T-helper 2 cell treated with Interferon-gamma antibody and Interleukin-4, amounts not matched to agents 5 μg/mL and 100 μg/mL, for 36 hours (primary cell): ENCODE measurements at places on chromosomes 16 and 17.

DNA sequence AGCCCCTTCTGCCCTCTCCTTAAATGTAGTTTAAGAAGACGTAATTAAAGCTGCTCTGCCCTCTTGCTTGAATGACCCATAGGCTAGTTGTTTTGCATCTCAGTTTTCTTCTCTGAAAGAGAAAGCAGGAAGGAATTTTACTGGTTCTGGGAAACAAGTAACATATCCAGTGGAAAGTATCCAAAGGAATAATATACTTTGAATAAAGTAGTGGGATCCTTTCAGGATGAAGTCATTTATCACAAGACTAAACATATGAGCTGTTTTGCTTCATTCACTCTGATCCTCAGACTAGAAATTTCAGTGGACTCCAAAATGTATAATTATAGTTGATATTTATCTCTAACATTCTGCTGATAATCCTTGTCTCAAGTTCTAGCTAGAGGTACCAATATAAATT lies 1297.6 kb upstream of the GOT2 start:
- no peak overlapping the region for H3K4me3 ChIP-seq
- H3K4me1 ChIP-seq, result no peaks in the 10 kb centered on the region
- no peaks in the 10 kb centered on the region for H3K36me3 ChIP-seq
- no peaks in the 10 kb centered on the region for H3K27me3 ChIP-seq
- DNase-seq, result no peak
- no peak overlapping the region for H3K27ac ChIP-seq

DNA sequence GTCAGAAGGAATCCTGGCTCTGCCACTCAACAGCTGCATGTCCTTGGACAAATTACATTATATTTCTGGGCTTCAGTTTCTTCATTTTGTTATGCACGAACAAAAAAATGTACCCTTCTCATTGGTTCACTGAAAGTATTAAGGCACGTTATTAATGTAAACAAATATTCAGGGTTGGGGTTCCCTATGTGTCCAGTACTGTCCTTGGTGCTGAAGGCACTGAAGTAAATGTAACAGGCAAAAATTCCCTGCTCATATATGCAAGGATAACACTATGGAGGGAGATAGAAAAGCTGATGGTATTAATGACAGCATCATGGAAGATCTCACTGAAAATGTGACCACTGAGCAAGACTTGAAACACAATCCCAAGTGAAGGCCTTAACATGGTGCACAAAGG lies 386.6 kb downstream of the XYLT1 start:
- peaks cover 4% of the 10 kb centered on the region for H3K27me3 ChIP-seq
- H3K27ac ChIP-seq, result no peak overlapping the region
- H3K36me3 ChIP-seq, result no peaks in the 10 kb centered on the region
- no peak overlapping the region for H3K4me3 ChIP-seq
- DNase-seq, result no peak

DNA sequence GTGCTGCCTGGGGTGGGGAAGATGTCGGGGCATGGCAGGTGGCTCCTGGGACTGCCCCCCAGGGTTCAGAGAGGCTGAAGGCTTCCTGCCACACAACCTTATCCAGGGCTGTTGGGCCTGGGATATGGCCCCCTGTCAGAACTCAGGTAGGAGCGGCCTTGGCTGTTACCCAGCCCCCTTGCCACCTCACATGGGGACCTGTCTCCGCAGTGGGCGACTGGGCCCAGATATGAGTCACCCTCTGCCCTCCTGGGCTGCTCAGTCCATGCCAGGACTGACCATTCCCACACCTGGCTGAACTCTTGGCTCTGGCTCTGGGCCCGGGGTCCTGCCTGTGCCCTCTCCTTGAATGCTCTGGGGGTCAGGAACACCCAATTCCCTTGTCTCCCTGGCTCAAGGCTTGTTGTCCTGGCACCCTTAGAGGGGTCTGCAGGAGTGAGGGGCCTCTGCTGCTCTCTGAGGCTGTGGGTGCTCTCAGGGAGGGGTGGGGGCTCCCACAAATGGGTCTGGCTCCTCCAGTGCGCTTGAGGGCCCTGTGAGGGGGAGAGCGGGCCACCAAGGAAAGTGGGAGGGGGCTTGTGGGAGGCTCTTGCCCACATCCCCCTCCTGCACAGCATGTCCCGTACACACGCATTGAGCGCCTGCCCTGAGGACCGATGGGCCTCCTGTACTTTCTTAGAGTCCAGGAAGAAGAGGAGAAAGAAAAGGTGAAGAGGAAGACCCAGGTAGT lies 36.0 kb downstream of the LGALS9 start:
- H3K4me1 ChIP-seq, result no peaks in the 10 kb centered on the region
- no peak overlapping the region for H3K4me3 ChIP-seq
- no peaks in the 10 kb centered on the region for H3K36me3 ChIP-seq
- no peak overlapping the region for H3K27ac ChIP-seq
- no peaks in the 10 kb centered on the region for H3K27me3 ChIP-seq
- no peak for DNase-seq

- H3K36me3 ChIP-seq, result no peaks in the 10 kb centered on the region
- H3K4me3 ChIP-seq, result no peak overlapping the region
- peaks cover 6% of the 10 kb centered on the region for H3K27me3 ChIP-seq
- H3K4me1 ChIP-seq, result peaks cover 6% of the 10 kb centered on the region
Measured at GRCh38 chr17:79872762-79873161, 33.5 kb upstream of the CBX4 start.

DNA sequence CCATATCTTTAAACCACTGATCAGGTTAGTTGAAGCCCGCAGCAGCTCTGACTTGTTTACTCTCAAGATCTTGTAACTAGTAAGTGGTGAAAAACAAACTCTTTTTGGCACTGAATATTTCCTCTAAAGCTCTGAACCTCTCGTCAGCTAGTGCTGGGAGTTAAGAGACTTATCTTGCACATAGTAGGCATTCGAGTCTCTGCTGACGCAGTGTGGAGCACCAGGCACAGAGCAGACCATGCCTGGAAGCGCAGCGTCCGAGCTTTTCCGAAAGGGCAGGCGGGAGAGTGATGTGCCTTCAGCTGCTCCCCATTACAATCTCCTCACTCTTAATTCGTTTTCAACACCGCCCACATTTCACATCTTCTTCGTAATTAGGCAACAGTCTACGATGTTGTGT lies 63.0 kb downstream of the SMG6 start:
- H3K36me3 ChIP-seq, result peaks cover 58% of the 10 kb centered on the region
- no peak for DNase-seq
- H3K4me3 ChIP-seq, result peak overlapping the region; percentile 79
- no peaks in the 10 kb centered on the region for H3K27me3 ChIP-seq
- H3K27ac ChIP-seq, result peak overlapping the region; percentile 89

DNA sequence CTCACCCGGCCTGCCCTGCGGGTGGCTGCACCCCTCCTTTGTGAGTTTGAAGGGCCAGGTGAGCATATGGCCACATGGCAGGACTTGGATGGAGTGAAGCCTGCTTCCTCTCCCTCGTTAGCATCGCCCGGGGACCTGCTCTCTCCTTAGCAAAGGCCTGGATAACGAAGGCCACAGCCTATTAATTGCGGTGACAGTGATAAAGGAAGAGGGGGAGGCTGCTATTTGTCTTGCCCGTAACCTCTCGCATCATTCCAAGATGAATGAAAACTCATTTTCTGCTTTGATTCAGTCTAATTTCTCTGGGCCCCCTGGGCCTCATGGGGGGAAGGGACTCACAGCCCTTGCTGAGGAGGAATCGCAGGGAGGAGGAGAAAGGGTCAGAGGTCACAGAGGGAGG lies 68.5 kb upstream of the LHX1 start:
- no peak overlapping the region for H3K27ac ChIP-seq
- H3K27me3 ChIP-seq, result no peaks in the 10 kb centered on the region
- no peak overlapping the region for H3K4me3 ChIP-seq
- no peak for DNase-seq
- H3K36me3 ChIP-seq, result no peaks in the 10 kb centered on the region

DNA sequence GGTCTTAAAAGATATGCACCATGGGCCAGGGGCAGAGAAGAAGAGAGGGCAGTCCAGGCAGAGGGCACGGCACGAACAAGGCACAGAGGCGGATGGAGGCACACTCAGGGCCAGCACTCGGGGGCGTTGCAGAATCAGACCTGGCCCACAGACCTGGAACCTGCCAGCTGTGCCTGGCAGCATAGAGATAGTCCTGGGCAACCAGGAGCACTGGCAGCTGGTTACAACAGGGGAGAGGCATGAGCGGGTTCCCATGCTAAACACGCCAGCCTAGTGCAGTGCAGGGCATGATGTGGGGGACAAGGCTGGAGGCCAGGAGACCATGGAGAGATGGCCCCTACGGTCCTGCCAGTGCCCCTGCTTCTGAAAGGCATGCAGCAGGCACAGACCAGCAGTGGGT lies 56.9 kb upstream of the RBFOX3 start:
- no peak overlapping the region for H3K4me3 ChIP-seq
- DNase-seq, result no peak

GRCh38 chr16:67024384-67025209 lies 4.4 kb upstream of the CBFB start:
- H3K27ac ChIP-seq, result peak overlapping the region; percentile 41
- H3K36me3 ChIP-seq, result no peaks in the 10 kb centered on the region
- peaks cover 28% of the 10 kb centered on the region for H3K4me1 ChIP-seq
- DNase-seq, result no peak
- H3K4me3 ChIP-seq, result no peak overlapping the region

DNA sequence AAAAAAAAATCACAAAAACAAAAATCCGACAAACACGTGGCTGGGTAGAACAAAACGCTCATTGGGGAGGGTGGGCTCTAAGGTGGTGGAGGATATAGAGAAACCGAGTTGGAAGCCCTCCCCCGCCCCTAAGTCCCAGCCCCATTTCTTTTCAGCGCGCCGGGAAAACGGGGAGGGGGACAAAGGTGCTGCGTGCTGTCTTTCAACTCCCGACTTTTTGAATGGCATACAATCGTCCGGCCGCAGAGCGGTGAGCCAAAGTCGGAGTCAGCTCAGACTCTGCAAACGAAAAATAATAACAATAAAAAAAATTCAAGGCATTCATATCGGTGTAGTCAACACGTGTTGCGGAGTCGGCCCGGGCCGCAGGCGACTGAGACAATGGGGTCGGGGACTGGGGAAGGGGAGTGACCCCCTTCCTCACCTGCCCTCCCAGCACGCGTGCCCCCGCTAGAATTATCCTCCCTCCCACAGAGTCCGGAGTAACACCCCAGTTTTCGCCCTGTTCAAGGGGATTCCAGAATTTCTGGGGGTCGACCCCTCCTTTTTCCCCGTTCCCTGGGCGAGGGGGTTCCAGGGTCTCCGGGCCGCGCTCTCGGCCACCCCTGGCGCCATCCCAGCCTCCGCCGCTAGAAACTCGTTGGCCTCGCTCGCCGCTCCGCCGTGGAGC lies 1.7 kb upstream of the IGF2BP1 start:
- H3K4me1 ChIP-seq, result peaks cover 14% of the 10 kb centered on the region
- peaks cover 79% of the 10 kb centered on the region for H3K27me3 ChIP-seq
- H3K27ac ChIP-seq, result no peak overlapping the region

- no peak overlapping the region for H3K4me3 ChIP-seq
- DNase-seq, result no peak
- no peaks in the 10 kb centered on the region for H3K36me3 ChIP-seq
Measured at GRCh38 chr17:73099511-73099910, 7.0 kb upstream of the SLC39A11 start.

GRCh38 chr16:29156511-29156910 lies 171.7 kb downstream of the LAT start:
- H3K27me3 ChIP-seq, result no peaks in the 10 kb centered on the region
- no peak overlapping the region for H3K4me3 ChIP-seq
- peaks cover 10% of the 10 kb centered on the region for H3K36me3 ChIP-seq
- peaks cover 15% of the 10 kb centered on the region for H3K4me1 ChIP-seq
- peak overlapping the region; percentile 17 for H3K27ac ChIP-seq
- DNase-seq, result no peak

GRCh38 chr16:12901597-12902461 lies at the start of gene SHISA9:
TSS of gene SHISA9 (plus strand) at chr16:12901598.
- H3K4me3 ChIP-seq, result peak within 1 kb of the TSS; percentile 38
- DNase-seq, result no peak
- H3K36me3 ChIP-seq, result no peaks in the 10 kb centered on the region
- peaks cover 70% of the 10 kb centered on the region for H3K27me3 ChIP-seq
- H3K4me1 ChIP-seq, result peaks cover 2% of the 10 kb centered on the region
- no peak within 1 kb of the TSS for H3K27ac ChIP-seq

- H3K27me3 ChIP-seq, result no peaks in the 10 kb centered on the region
- H3K4me1 ChIP-seq, result no peaks in the 10 kb centered on the region
- DNase-seq, result no peak
- H3K36me3 ChIP-seq, result no peaks in the 10 kb centered on the region
- no peak overlapping the region for H3K4me3 ChIP-seq
Measured at GRCh38 chr16:20359997-20360396, 7.5 kb upstream of the UMOD start.

DNA sequence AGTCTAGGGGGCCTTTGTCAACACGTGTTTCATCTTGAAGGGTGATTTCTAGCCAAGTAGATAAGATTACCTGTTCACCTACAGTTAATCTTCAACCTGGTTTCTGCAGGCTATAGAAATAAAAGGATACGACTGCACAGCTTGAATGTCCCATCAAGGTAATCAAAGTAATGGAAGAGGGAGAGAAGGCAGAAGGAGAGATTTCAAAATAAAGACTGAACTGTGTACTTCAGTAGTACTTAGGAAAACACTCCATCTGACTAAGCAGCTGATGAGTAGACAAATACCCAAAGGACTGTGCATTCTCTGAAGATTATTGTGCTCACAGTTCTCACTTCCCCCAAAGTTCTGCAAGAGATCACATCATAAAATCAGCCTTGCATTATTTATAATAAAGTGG lies 5.8 kb upstream of the RFFL start:
- H3K36me3 ChIP-seq, result peaks cover 22% of the 10 kb centered on the region
- H3K4me3 ChIP-seq, result no peak overlapping the region
- H3K27ac ChIP-seq, result no peak overlapping the region
